ENCODE measurements at places on chromosomes 13 and 19. TPM values are rescaled to one million over a fixed set of nuclear protein-coding genes. Genes with fewer than 3 reads are reported as not detected.

NPHS1 gene
- total RNA-seq = not detected

FFAR1 gene
- total RNA-seq = not detected

DNA sequence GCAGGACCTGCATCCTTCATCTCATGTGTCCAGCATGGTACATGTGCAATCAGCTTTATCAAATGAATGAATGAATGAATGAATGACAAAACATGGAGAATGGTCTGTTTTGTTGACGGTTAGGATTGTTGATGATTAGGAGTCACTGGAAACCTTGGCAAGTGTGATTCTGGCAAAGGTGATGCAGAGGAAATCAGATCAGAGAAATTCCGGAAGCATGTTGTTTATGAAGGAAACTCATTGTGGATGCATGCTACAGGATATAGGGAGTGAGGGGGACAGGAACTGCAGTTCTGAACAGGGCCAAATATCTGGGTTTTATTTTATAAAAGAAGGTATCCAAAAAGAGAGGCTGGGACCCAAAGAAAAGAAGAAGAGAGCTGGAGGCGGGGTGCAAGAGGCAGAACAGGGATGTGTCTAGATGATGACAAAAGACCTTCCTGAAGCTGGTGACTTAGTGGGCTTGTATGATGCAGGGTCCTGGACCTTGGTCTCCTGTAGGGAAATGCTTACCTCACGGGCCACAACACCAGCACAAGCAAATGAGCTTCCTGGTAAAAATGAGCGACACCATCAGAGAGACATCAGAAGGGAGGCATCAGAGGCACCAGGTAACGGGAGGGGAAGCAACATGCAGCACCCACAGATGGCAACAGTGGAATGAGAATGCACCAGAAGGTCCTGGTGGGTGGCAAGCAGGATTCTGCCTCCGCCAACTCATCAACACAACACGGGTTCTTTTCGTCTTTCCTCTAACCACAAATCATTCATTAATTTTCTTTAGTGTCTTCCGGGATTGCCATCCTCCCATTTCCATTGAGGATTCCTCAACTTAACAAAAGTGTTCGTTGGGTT is 159.6 kb downstream of the FOXO1 start:
- H3K36me3 ChIP-seq = no peaks in the 10 kb centered on the region
- H3K27me3 ChIP-seq = no peaks in the 10 kb centered on the region
- peaks cover 10% of the 10 kb centered on the region for H3K4me1 ChIP-seq

DNA sequence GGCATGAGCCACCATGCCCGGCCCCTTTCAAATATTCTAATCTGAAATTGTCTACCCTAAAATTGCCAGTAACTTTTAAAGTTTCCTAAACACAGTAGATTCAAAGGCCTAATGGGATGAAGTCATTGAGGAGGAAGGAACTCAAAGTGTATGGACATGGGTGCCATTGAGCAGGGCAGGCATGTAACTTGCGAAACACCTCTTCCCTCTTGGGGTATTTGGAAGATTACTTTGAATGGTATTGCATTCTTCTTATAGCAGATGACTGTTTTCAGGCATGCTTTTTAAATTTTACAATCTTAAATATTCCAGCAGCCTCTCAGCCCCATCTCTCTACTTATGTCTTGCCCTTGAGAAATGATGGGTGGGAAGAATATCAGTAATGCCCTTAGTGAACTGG is 21.0 kb downstream of the TM9SF2 start:
- peaks cover 78% of the 10 kb centered on the region for H3K36me3 ChIP-seq
- H3K4me1 ChIP-seq = no peaks in the 10 kb centered on the region
- no peak for DNase-seq
- no peak overlapping the region for H3K27ac ChIP-seq
- H3K27me3 ChIP-seq = no peaks in the 10 kb centered on the region

- H3K4me1 ChIP-seq = no peaks in the 10 kb centered on the region
- H3K4me3 ChIP-seq = peak overlapping the region; percentile 63
- peak; percentile 86 for DNase-seq
- H3K27me3 ChIP-seq = no peaks in the 10 kb centered on the region
These were observed 20.6 kb upstream of the ZNF430 start for GRCh38 chr19:20999731-21000352.

TSKS gene
- total RNA-seq = not detected

GPC6 gene
- 0.58 TPM for total RNA-seq

DNA sequence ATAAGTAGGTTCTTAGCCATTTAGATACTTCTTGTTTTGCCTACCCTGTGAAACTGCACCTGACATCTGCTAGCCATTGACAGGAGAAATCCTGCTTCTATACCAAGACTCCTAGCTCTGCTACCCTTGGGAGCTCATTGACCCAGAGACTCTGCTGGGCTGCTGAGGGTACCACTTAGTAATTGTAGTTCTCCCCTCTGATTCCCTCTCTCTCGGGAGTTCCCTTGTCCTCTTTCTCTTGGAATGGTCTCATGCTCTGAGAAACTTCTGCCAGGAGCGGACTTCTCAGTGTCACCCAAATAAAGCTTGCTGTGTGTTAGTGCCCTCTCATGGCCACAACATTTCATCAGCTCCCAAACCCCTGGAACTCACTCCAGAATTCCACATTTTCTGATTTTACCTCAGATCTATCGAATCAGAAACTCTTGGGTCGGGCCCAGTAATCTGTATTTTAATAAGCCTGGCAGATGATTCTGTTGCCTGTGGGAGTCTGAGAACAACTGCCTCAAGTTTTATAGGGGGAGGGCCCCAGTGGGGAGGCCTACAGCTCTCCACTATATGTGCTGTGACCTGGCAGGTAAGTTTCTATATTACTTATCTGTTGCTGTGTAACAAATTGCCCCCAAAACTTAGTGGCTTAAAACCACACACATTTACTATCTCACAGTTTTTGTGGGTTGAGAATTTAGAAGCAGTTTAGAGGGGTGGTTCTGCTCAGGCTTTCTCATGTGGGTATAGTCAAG is 221.1 kb downstream of the TDRD3 start:
- no peak for DNase-seq
- no peak overlapping the region for H3K4me3 ChIP-seq
- H3K36me3 ChIP-seq = no peaks in the 10 kb centered on the region
- H3K27me3 ChIP-seq = no peaks in the 10 kb centered on the region

ZBTB32 gene
- not detected for total RNA-seq

SLC7A9 gene
- total RNA-seq = not detected

TEX29 gene
- not detected for total RNA-seq

DNA sequence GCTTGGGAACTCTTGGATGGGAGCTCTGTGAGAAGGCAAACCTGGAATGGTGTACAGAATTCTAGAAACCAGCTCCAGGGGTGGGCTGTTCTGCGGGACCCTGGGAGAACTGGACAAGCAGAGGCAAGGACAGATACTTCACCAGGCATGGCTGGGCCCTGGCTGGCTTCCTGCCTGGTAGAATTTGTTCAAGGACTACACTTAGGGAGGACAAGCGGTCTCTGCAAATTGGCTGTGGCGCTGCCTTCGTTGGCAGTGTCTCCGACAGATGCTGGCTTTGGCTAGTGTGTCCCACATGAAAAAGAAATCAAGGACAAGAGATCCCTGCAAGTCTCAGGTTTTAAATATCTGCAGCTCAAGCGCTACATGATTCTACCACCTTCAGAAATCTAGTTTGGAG is 12.4 kb downstream of the CEBPG start:
- peaks cover 66% of the 10 kb centered on the region for H3K4me1 ChIP-seq
- H3K36me3 ChIP-seq = peaks cover 16% of the 10 kb centered on the region
- H3K27ac ChIP-seq = peak overlapping the region; percentile 67
- H3K27me3 ChIP-seq = no peaks in the 10 kb centered on the region
- DNase-seq = no peak

DNA sequence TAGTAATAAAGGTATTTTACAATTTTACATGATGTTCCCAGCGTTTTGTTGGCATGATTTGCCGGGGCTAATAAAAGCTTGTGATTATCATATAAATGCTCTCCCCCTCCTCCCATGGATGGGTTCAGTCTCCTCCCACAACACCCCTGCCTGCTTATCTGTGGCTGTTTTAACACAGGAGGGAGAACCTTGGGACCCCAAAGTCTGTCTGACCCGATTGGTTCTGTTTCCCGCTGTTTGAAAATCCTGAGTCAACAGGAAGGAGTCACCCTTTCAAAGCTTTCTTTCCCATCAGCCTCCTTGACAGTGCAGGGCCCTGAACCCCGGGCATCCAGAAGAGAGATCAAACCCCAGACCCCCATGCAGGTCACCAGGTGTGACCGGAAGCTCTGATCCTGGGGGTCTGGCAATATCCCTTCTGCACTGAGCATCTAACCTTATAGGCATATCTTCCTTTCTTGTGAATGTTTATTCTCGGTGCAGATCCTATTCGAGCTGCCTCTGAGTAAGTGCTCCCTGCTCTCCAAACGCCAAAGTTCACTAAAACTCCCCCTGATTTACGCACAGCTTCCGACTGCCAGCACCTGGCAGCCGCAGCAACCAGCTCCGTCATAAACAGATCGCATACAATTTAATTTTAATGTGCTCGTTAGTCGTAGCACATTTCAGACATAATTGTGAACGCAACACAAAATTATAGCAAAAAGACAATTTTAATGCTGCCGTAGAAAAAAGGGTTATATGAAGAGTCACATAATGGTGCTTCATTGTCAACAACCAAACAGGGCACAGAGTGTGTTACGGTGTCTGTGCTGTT is 74.8 kb downstream of the TSHZ3 start:
- H3K4me1 ChIP-seq = no peaks in the 10 kb centered on the region
- H3K4me3 ChIP-seq = no peak overlapping the region
- no peak overlapping the region for H3K27ac ChIP-seq
- no peak for DNase-seq
- no peaks in the 10 kb centered on the region for H3K27me3 ChIP-seq
- no peaks in the 10 kb centered on the region for H3K36me3 ChIP-seq
